Tibial artery (tissue), 4 donors: ENCODE measurements at places on chromosomes 12 and 14.

GRCh38 chr14:52885230-52885629, 65.6 kb downstream of the FERMT2 start:
- DNase-seq: no peak

GRCh38 chr12:98595243-98595988, 1.9 kb downstream of the SLC25A3 start:
- DNase-seq: no peak

GRCh38 chr14:95047754-95048153, 109.6 kb downstream of the DICER1 start:
- DNase-seq: peak; percentile 34

DNA sequence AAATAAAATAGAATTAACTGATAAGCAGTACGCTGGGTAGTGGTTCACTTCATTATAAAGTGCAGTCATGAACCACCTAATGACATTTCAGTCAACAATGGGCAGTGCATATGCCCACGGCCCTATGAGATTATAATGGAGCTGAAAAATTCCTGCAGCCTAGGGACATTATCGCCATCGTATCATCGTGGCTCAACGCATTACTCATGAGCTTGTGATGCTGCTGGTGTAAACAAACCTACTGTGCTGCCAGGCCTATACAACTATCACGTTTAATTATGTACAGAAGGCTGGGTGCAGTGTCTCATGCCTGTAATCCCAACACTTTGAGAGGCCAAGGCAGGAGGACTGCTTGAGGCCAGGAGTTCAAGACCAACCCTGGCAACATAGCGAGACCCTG, 62.3 kb upstream of the TMEM263 start:
- no peak for DNase-seq

DNA sequence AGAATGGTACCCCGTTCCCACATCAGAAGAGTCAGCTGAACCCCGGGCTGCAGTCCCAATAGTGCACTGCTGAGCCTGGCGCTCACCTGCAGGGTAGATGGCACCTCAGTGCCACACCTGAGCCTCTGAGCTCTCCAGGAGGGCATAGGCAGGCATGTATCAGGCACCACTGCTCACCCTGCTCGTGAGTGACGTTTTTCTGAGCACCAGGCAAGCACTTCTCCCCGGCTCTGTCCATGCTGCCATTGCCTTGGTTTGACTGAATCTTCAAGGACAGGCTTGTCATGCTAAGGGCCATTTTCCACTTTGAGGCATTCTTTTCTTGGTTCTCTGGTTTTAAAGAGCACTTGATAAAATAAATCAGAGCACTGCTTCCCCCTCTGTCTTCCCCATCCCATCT, 161.6 kb upstream of the PRMT8 start:
- no peak for DNase-seq

GRCh38 chr12:43028826-43029225, 439.3 kb upstream of the PRICKLE1 start:
- no peak for DNase-seq

DNA sequence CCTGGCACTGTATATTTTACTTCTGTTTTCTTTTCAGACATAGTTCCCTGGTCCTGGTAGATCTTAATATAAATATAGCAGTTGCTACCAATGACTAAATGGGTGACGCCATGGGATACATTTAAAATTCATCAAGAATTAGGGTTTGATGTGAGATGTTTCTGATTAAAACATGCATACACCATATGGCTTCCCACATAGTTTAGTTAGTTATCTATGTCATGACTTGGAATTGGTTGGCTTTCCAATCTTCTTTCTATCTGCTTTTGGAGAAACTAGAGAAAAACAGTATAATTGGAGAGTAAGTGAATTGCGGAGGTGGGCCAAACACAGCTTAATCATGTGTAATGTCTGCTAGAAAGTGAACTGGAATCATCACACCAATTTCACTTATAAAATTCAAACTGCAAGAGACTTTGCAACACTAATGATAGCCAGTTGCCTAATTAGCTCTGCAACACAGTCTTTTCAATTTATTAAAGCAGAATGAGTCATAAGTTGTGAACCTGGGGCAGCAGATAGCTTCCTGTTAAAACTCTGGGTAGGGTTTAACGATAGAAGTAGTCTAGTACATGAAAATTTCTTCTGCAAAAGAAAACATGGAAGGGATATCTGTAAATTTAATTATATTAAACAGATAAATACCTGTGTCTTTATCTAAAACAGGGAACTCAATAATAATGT, 295.2 kb downstream of the SLC16A7 start:
- DNase-seq: no peak

GRCh38 chr12:20268121-20268732, 100.1 kb upstream of the PDE3A start:
- no peak for DNase-seq

DNA sequence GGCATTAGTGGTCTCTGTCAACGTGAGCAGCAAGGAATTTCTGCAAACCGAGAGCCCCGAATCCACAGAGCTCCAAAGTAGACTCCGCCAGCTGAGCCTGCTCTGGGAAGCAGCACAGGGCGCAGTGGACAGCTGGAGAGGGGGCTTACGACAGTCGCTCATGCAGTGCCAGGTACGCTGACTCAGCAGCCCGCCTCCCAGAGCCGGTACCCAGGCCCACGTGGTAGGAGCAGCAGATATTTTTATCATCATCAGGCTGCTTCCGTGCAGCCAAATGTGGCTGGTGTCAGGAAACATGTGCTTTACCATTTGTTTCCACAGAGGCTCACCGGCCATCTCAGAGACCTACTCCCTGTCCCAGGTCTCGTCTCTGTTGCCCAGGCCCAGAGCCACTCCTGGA, 73.7 kb downstream of the ESR2 start:
- DNase-seq: no peak

DNA sequence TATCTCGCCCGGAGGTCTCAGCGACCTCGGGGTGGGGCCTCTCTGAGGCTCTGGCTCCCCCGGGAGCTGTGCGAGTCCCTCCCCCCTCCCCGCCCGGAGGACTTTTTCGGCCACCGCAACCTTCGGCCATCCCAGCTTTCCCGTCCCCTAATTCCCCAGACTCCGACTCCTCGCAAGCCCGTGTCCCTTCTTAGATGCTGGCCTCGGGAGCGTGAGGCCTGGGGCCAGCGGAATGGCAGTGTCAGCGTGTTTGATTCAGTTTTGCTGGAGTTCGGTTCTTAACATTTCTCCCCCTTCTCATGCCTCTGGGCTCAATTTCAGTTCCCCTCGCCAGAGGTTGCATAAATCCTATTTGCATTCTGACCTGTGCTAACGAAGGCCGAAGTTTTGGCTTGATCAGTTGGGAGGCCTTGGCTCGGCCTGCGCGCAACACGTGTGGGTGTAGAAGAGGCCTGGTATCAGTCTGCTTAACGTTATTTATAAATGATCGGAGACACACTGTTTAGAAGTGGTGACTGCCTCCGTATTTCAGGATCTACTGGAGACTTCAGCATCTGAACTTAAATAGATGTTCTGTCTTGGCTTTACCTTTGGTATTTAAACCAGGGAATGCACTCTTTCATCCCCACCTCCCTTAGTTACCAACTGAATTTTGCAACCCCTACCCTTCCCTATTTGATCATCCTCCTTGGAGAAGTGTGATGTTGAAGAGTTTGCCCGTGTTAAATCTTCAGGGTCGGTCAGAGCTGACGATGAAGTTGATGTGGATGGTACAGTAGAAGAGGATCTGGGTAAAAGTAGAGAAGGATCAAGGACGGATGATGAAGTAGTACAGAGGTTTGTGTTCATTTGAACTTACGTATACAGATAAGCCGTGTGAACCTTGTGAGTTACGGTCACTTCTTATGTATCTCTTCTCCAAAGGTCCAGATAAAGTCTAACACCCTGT, 851 bp downstream of the HSP90B1 start:
- DNase-seq: peak; percentile 75

- no peak for DNase-seq
These were observed 21.7 kb upstream of the GARIN2 start for GRCh38 chr14:67167420-67168109.

DNA sequence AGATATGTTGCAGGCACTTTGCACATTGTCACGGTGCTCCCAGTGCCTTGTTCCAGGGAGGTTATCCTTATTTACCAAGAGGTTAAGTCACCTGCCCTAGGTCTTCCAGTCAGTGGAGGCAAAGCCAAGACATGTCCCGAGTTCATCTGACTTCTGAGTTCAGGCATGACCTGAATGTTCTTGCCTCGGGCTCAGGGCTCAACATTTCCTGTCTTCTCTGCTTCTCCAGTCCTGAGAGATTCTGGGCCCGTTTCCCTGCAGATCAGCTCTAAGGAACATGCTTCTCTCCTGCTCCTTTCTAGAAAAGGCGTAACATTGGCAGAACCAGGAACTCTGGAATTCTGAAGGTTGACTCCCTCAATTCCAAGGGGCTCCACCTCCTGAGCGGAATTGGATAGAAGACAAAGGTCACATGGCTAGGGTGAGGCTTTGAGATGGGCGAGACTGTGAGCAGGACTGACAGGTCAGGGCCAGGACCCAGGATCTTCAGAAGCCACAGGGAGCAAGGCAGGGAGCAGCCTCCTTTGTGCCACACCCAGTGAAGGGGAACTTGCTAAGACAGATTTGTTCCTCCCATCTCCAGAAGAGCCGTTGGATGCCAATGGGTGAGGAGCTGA, 19.9 kb downstream of the BDKRB2 start:
- no peak for DNase-seq

- no peak for DNase-seq
These were observed 75.0 kb upstream of the DYRK2 start for GRCh38 chr12:67573566-67573965.

DNA sequence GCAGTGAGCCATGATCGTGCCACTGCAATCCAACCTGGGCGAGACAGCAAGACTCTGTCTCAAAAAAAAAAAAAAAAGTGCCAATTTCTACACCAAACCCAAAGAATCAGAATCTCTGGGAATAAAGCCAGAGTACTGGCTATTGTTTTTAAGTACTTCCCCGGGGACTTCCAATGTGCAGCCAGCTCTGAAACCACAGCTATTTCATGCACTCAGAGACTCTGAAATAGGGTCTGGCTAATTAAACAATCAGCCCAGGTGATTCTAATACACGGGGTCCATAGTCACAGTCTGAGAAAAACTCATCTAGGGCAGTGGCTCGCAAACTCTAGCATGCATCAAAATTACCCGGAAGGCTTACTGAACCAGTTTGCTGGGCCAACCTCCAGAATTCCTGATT, 56.3 kb downstream of the SIX6 start:
- no peak for DNase-seq

DNA sequence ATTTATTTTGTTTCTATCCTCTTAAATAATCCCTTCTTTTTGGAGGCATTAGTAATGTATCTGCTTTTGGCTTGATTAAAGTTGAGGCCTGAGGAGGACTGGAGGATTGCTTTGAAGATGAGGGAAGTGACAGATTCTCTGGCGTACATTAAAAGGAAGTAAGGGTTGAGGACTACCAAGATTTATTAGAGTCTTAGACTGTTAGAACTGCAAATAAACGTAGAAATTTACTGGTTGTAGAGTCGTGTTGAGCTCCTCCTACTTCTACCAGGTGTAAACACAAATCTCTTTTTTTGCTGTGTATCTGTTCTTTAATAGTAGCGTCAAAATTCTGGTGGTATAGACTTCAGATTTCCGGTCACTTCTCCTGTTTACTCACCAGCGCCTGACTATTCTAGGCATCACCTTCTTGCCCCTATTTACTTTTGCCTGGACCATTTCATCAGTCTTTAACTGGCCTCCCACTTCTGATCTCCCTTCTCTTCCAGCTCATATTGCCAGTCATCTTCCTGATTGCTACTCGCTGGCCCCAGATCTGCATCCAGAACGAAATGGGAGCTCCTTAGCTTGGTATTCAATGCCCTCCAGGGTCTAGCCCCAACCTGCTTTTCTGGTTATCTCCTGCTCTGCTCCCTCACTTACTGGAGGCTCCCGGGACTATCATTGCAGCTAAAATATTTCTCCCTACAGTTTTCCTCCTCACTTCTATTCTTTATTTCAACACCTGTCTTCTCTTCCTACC, 8.4 kb upstream of the EID3 start:
- DNase-seq: no peak

DNA sequence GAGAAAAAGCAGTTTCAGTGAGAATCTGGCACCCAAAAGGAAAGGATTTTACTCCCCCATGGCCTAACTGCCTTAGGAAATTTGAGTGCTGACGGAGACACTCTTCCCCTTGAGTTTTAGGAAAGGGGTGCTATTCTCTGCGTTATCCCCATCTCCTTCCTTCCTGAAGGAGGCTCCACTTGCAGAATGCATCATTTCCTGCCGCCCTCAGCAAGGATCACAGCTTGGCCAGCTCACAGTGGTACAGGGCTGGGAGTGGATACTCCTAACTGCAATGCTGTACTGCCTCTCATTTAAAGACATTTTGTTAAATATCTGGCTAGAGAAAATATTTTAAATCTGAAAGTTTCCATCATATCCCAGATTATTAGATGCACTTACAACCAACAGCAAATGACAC, 33.0 kb downstream of the RDH12 start:
- DNase-seq: no peak

DNA sequence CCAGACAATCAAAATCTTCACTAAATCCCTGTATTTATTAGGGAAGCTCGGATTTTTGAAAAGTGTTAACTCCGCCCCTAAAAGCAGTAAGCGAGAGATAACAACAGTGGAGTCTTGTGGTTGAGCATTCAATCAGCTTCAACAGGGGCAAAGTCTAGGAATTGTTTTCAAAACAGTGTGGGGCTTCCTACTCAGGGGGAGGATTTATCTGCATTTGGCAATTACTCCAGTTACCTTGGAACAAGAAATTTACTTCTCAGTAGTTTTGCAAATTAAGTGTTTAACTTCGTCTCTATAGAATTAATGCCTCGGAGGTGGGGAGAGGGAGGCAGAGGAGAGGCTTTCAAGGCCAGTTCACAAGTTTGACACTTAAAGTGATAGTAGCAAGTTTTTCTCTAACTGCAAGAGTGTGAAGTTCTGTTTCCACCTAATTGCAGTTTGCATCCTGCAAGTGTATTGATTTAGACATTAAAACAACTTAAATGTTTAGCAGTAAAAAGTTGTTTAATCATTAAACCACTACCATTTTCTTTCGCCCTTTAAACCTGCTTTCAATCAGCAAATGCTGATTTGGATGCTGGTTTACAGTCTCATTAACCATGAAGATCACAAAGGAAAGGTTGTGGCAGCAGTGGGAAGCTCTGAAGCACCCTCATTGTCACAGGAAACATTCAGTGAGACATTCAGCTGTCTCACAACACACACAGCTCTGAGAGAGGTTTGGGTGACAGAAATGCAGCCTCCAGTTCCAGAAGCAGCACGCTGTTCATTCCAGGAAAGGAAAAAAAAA, 102.0 kb downstream of the HMGA2 start:
- DNase-seq: no peak
